ENCODE measurements at places on chromosomes 7 and 10.

DNA sequence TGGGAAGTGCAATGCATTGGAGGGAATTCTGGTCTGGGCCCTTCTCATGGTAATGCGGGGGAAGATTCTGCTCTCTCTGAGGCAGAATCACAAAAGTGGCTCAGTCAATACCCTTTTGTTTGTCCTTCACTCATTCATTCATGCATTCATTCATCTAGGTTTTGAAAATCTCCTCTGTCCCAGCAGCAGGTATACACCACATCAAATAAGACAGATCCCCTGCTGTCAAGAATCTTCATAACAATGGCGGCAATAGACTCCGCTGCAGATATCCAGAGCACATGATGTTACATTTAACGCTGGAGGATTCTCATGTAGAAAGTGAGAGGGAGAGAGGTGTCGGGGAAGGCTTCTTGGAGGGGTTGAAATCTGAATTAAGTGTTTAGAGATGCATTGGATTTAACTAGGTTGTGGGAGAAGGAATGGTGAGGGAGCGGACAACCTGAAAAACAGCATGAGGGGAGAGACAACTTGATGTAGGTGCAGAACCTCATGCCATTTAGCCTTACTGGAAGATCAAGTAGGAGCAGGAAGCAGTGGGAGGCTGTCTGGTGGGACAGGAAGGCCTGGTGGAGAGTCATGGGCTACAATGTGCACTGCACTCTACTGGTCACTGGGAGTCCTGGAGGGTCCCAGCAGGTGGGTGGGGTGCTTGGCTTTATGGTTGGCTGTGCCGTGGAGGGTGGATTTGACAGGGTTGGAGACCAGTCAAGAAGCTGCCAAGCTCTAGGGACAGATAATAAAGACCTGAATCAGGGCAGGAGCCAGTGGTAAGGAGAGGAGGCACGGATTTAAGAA is 5.2 kb upstream of the FAM180A start:
- no peak for DNase-seq

GRCh38 chr10:92590623-92591549 is 2.0 kb upstream of the KIF11 start:
- peak; percentile 44 for DNase-seq

- no peak for DNase-seq
Observed at GRCh38 chr10:48605786-48606529, 1.1 kb upstream of the ARHGAP22 start.

GRCh38 chr10:91799612-91799975 is 1.4 kb downstream of the TNKS2 start:
- no peak for DNase-seq

DNA sequence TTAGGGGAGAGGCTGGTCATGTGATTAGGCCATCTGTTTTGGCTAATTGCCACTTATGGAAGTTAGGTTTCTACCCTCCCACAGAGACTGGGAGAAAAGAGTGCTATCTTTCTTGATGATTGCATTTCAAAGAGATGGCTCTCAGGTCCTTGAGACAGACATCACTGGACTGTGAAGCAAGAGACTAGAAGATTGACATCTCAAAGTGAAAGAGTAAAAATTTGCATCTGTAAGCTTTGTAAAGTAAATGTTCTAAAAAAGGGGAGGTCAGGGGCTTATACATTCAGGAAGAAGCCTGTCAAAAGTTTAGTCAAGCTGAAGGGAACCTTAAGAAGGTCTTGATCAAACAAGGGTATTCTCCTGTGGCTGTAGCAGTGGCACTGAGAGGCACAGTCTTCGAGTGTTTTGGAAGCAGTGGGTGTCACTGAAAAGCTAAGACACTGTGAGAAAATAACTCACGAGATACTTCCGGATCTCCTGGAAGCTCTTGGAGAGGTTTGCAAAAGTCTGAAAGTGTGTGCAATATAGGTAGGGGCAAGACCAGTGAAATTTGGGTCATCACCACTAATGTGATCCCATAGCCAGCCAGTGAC is 342.1 kb downstream of the PHF14 start:
- DNase-seq = no peak

- DNase-seq = no peak
Observed at GRCh38 chr10:113454341-113455061, 98.4 kb upstream of the HABP2 start.

DNA sequence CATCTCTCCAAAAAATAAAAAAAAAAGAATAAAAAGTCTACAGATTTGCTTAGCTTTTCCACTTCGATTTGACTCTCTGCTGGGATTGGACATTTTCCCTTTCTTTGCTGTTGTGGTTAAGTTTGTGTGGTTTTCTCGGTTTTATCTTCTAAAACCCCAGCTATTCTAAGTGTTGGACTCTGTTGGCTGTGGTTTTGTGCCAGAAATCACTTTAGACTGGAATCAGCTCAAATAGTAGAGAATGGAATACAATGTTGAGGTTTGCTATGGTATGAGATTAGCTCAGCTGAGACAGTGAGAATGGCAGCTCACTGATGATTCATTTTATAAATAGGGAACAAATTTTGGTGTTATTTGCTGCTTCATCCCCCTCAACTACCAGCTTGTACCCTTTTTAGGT is 116.0 kb downstream of the BUB3 start:
- no peak for DNase-seq

DNA sequence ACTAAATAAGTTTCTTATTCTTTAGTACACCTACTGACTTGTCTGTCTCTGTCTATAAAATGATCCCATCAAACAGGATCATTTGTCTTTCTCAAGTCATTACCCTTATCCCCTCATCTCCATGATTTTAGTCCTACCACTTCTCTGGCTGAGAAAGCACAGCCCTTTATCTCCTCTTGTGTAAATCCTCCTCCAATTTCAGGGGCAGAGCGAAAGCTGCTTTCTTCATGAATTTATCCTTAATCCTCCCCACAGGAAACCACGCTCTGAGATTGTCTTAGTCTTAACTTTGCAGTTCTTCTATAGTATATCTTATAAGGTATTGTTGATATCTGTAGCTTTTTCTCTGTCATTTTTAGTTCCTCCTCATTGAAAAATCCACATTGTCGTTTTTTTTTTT is 239.7 kb upstream of the PLXDC2 start:
- no peak for DNase-seq

DNA sequence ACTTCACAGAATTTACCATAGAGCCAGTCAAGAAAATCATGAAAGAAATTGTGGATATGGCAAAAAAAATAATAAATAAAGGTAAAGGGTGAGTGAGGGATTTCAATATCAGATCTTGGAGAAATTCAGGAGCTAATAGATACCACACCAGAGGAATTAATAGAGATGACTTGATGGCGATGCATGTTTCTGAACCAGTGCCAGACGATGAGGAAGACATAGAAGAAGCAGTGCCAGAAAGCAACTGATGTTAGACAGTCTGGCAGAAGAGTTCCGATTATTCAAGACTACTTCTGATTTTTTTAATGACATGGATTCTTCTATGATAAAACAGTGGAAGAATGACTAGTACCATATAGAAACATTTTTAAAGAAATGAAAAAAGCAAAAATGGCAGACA is 314.7 kb downstream of the BICC1 start:
- no peak for DNase-seq

DNA sequence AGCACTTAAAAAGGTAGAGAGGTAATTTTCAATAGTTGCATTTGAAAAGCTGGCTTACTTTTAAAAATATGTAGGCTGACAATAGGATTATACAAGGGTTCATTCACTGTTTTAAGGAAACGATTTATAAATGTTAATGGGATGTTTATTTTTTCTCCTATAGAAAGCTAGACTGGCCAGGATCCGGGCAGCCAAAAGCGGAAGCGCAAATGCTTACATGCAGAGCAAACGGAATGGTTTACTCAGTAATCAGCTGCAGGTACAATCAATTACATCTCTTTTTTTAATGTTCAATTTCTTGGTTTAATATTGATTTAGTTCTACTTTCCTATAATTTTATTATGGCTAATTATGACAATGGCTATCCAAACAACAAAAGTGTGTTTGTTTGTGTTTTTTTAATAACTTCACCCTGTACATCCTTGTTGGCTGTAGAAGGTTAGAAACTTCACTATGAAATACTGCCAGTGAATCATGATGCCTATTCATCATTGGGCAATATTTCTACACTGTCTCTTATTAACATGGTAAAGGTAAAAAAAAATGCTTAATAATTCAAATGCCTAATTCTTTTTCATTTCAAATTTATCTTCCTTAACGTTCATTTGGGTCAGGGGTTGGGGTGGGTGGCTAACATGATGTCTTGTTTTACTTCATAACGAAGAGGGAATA is 116.4 kb downstream of the TSPAN12 start:
- no peak for DNase-seq

GRCh38 chr10:61845950-61846268 is 55.6 kb upstream of the ARID5B start:
- DNase-seq = no peak

DNA sequence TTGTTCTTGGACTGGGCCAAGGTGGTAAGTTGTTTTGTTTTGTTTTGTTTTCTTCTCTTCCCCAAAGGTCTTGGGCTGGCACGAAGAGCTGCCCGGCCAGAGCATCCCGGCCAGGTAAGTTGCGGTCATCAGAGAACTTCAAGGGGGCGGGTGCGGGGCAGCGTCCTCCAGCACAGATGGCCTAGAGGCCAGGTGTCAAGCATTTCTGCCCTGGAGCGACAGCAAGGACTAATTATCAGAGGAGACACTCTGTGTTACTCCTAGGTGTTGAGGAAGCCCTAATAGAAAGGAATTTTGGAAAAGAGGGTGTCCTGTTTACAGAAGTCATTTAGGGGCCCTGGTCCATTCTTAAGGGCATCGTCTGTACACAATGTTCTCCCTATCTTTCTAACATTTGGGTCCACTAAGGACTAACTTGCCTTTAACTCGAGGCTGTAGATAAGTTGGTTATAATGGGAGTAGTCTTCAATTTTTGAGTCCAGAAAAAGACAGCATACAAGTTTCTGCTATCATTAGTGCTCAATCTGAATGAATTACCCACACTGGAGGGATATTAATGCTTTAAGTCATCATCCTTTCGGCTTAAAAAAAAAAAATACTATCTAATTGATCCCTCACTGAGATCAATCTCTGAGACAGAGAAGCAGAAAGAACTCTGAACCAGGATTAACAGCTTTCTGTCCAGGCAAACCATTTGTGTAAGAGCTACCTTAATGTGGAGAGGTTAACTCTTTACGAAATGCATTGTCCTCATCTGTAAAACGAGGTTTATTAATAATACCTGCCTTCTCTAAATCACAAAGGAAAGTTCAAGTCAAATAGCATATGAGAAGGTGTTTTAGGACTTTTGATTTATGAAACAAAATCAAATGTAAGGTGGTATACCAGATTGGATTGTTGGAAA is 1.5 kb downstream of the ITGB8 start:
- no peak for DNase-seq

DNA sequence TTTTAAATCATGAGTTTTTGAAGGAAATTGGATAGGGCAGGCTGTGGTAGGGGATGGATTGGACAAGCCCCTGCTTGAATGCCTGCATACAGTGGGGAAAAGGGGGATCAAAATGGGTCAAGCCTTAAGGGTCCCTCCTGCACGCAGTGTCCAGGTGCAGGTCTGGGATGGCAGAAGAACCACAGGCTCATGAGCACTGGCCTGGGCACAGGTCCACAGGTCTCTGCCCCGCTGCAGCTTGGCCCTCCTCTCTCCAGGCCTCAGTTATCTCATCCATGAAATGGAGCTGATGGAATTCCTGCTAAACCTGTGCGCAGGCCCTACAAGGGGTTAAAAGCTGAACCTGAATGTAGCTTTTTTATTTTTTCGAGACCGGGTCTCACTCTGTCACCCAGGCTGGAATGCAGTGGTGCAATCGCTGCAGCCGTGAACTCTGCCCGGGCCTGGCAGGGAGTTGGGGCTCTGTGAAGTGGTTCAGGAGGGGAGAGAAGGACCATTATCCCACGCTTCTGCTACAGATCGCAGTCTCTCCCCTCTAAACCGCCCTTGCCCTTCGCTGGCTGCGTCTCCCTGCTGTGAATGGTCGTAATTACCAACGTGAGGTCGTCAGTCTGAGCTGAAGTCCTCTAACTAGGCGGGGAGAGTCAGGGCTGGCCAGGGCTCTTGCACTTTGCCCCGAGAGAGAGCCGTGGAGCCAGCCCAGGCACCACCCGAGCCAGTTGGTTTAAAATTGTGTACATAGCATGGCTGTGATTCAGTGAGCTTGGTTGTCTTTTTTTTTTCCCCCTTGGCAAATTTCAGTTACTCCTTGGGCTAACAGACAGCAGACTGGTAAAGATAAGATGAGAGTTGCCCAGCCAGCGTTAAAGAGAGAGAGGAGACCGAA is 77.5 kb upstream of the GTF2I start:
- DNase-seq = no peak

DNA sequence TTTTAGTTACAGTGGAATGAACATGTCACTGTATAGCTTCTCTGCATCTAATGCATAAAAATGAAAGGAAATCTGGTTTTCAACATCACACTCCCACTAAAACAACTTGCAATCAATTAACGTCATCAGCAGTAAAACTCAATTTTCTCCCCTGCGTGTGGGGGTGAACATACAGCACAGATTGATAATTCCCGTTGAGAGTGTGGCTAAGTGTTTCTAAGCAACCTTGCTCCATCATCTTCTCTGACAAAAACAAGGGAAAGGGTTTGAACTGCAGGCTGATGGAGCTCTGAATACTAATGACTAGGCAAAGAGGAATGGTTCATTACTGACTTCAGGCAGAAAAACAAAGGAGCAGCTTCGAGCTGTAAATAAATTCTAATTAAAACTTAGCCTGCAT is 238.3 kb downstream of the PARD3 start:
- DNase-seq = no peak
